ENCODE measurements at places on chromosomes 7 and 10. TPM values are rescaled to one million over a fixed set of nuclear protein-coding genes. Genes with fewer than 3 reads are reported as not detected.

DNA sequence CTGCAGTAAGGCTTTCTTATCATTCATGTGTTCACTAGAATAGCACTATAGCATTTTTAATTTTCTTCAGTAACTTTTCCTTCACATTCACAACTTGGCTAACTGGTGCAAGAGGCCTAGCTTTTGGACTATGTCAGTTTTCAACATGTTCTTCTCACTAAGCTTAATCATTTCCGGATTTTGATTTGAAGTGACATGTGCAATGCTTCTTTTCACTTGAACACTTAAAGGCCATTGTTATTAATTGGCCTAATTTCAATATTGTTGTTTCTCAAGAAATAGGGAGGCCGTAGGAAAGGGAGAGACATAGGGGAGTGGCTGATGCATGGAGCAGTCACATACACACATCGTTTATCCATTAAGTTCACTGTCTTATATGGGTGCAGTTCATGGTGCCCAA lies 151.2 kb upstream of the NFE2L3 start:
- no peak for DNase-seq

DNA sequence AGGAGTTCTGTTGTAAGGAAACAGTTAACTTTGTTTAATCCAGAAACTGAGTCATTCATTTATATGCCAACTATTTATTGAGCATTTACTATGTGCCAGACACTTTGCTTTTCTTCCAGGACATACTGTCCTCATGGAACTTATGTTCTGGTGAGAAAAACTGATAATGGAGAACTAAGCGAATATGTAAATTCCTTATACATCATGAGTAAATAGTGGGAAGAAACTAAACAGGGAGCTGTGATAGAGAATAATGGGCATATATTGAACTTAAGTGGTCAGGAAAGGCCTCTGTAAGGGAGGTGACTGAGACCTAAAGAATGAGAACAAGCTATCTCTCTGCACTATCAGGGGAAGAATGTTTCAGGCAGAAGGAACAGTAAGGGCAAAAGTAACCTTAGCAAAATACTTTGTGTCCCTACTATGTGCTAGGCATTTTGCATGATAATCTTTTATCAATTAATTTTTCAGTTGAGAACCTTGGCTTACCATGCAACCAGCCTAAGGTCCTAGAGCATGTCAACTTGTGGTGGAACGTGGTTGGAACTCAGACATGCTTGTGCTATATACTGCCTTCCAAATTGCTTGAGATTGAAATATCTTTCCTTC lies 45.4 kb downstream of the ST7 start:
- DNase-seq = no peak

GRCh38 chr10:132111121-132111731 lies 45.5 kb downstream of the JAKMIP3 start:
- DNase-seq = no peak

DNA sequence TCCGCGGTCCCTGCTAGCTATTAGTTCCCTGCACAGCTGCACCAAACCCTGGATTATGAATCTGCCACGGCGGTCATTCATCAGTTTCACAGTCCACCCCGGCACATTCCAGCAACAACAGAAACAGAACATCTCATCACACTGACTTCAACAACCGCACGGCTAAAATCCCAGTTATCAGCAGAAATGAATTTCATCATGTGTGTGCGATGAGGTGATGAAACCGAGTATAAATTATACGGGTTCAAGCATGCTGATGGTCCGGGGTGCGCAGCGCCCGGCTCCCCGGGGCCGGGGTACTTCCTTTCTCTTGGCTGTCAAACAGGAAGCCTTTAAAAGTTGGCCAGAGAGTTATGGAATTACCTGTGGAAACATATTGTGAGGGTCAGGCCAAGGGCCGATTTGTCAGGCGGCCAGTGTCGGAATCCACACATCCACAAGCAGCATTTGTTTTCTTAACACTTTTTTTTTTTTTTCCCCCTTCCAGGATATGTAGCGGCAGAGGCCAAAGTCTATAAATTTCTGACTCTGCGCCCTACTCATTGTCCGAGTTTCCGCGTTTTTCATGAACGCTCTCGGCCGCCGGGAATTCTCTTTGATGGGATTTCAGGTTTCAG lies 420.9 kb upstream of the MGMT start:
- DNase-seq = no peak

- DNase-seq = no peak
Measured at GRCh38 chr10:114397651-114398145, 6.6 kb downstream of the AFAP1L2 start.

DNA sequence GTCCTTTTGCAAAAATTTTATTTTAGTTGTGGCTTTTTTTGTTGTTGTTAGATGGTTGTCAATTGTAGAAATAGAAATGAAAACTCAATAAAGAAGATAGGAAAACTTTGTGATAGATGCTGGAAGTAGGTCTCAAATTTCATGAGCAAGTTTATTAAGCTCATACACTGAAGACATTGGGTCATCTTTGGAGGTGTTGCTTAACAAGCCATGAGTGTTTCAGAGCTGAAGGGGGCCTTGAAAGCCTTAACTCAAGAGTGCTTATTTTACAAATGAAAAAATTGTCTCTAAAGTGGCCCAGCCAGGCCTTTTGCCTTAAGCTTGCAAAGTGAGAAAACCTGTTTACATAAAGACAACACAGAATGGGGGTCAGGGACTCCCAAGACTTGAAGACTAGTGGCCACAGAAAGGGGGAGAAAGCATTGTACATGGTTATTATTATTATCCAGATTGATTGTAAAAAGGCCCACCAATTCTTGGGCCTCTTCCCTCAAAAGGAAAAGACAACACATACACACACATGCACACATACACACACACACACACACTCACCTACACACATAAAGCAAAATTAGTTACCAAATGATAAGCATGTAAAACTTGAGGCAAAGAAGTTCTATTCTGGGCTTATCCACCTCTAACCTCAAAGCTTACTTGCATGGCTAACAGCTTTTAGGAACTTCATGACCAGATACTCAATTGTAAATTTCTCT lies 49.7 kb upstream of the GLCCI1 start:
- DNase-seq = no peak

The CRPPA gene
- polyA plus RNA-seq = 0.39 TPM

The AKR1E2 gene
- polyA plus RNA-seq = 2.5 TPM
